ENCODE measurements at places on chromosomes 2 and 18. TPM values are rescaled to one million over a fixed set of nuclear protein-coding genes. Genes with fewer than 3 reads are reported as not detected.

Gene SEPTIN10
- 46.9 TPM for total RNA-seq

DNA sequence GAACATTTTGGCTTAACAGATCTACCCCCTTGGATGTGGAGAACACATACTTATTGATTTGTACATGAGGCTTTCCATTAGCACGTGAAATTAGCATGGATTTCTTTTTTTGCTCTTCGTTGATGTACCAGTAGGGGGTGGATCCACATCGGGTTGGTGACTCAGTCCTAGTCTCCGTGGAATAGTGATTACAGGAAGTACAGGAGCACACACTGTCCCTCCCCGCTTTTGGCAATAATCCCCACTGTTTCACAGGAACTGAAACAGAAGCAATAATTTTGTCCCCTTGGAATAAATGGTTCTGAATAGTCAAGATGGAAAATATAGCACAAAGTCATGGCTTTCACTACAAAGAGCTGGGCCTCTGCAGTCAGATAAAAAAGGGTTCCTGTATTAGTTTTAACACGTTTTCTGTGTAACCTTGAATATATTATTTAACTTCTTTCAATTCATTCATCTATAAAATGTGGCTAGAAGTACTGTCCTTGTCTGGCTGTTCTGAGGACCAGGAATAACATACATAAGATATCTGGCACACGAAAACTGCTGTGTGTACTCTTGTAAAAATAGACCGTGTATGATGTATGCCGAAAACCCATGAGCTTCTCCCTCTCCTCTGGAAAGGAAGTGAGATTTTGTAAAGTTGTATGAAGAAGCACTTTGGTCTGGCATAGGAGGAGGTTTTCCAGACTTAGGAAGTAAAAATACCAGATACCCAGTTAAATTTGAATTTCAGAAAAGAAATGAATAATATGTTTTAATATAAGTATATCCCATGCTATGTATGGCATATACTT, 229.2 kb downstream of the GALR1 start:
- DNase-seq: peak; percentile 26

- DNase-seq: no peak
Measured at GRCh38 chr2:75852639-75853038, 141.9 kb upstream of the GCFC2 start.

DNA sequence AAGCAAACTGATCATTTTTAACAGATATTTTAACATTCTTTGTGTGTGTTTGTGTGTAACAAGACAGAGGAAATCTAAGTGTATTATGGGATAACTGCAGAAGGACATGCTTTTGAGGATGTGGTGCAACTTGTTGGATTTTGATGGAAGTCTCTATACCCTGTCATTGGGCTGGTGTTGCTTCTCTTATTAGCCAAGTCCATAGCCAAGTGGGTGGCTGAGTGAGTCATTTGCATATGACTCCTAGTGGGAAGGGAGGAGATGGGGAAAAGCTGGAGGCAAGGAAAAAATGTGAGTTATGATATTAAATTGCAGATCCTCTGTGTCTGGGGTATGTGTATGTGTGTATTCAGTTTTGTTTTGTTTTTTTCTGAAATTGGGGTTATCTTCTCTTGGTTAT, 879.9 kb downstream of the DCC start:
- no peak for DNase-seq

DNA sequence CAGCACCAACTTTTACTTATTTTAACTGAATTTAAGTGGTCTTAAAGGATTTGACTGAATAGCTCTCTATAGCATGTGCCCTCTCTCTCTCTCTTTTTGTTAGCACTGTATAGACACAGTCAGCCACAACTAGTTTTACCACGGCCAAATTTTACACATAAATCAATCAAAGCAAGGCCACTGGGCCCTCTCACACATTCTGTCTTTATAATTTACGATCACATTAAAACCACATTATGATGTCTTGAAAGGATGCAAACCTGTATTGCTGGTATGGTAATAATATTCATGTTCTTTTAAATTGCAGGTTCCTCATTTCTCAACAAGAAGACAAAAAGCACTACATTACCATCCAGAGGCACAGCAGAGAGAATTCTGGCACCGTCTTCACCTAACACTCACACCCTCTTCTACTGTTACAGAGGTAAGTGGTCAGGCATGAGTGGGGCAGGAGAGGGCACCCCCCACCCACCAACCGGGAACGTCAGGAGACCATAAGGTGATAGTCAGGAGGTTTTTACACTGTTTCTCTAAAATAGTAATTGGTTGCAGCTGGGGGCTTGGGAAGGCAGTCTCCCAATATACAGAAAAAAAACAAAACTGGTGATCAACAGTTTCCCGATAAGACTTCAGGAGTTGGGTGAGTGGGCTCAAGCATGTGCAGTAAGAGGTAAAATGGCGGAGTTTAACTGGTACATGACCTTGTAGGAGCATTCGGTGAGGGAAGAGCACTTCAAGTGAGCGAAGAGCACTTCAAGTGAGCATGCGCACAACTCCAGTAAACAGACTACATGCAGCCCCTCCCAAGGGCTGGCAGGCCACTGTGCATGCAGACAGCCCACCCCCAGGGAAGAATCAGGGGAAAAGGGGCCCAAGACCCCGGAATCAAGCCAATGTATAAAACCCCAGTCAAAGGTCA, 296.7 kb downstream of the PIEZO2 start:
- DNase-seq: no peak
